T-cell (primary cell): ENCODE measurements at places on chromosomes 12 and 14.

DNA sequence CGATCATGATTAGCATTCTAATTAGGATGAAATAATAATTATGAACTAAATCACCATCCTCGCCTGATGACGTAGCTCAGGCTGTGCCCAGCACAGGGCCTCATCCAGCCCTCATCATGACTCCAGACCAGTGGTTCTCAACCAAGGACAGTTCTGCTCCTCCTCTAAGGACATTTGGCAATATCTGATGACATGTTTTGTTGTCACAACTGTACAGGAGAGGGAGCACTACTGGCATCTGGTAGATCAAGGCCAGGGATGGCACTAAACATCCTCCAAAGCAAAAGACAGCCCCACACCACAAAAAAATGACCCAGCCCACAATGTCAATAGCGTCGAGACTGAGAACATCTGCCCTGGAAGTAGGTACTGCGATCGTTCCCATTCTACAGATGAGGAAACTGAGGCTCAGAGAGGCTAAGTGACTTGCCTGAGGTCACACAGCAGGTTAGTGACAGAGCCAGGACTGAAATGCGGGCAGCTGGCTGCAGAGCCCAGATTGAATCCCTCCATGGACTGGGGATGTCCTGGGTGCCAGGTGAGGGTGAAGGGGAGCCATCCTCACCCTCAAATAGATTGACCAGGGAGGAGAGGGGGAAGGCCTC lies 15.5 kb downstream of the TRPV4 start:
- DNase-seq: no peak

DNA sequence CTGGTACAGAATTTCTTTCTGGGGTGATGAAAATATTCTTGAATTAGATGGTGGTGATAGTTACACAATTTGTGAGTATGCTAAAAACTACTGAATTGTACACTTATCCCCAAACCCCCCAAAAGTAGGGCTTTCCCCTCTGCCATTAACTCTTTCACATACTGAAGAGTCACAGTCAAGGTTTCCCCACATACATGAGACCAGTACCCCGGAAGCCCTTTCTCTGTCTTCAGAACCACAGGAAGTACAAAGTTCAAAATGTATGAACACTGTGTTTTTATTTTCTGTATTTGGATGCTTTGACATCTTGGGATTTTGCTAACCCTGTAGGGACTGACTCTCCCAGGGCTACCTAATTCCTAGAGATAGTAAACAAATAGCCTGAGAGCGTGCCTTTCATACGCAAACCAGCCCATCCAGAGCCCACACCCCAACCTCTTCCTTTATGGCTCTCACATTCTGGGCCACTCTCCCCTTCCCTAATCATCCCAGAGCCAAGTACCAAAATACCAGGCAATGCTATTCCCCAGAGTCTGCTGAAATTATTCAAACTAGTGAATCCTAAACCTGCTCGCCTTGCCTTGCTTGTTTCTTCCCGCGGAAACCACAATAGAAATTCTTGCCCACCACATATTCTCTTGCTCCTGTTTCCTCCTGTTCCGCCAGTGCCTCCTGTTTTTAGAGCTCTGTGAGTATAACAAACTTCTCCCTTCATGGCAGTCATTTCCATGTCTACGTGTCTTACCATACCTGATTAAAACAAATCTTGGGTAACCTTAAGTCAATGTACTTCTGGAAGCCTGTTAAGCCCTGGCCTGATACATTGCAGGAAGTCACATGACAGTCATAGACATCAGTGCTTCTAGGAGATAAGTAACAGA lies 524.8 kb downstream of the FUT8 start:
- DNase-seq: no peak

- no peak for DNase-seq
These were observed 24.4 kb downstream of the ATP23 start for GRCh38 chr12:57965766-57966165.

- DNase-seq: no peak
These were observed 479.2 kb upstream of the RGS6 start for GRCh38 chr14:71452987-71453386.

GRCh38 chr12:63916561-63917476 lies 72.3 kb downstream of the SRGAP1 start:
- DNase-seq: no peak
